Activated naive CD4-positive, alpha-beta T cell treated with Interleukin-2 at 50 U/mL for 16 hours (primary cell): ENCODE measurements at places on chromosomes 12 and 14.

DNA sequence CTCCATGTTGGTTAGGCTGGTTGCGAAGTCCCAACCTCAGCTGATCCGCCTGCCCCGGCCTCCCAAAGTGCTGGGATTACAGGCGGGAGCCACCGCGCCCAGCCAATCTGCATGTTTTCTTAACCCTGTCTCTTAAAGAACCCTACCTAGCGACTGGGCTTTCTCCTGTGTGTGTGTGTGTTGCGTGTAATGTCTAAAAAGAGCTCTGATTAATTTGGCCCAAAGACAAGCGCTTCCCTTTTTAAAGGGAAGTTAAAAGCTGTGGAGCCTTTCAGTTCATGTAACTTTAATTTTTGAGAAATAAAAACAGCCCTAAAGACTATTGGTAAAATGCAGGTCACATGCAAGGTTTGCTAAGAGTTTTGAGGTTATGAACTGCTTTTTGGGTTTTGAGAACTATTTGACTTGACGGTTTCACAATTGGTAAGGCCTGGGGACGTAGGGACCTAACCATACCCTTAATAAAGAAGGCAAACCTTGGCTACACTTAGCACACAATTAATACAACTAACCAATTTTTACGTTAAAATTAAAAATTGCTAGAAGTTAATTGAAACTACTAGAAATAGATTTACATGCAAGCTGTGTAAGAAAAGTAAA, 103.2 kb downstream of the KCNMB4 start:
- DNase-seq: no peak

DNA sequence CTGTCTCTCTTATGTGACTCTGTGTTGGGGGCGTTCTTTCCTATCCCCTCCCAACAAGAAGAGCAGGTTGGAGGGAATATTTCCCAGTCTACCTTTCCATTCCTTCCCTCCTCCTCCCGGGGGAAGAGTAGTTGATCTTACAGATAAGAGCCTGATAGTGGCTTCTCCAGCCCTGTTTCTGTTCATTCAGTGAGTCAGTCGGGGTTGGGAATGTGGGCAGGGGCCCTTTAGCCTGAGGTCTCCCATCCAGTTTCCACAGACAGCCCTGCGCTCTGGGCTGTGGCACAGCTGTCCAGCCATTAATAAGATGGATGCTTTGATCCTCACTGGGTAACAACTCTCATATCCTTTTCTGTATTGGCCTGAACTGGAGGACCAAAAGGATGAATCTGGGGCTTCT, 18.1 kb upstream of the PPP1R1A start:
- no peak for DNase-seq

- no peak for DNase-seq
Observed at GRCh38 chr14:23099212-23099861, 4.0 kb downstream of the C14orf119 start.

DNA sequence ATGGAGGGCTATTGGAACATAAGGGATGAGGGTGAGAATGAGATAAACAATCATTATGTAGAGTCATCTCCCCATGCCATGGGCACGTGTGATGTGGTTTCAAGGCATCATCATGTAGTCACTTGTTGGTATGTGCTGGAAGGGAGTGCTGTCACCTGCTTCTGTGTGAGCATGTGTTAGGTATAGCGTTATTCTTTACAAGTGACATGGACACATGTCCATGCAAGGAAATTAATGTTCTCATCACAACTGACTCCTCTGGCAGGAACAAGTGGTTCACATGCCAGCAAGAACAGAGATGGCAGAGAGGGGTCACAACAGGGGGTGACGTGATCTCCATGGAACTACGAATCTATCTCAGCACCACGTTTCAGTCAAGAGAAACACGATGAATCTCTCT, 815.8 kb downstream of the BCL11B start:
- no peak for DNase-seq

GRCh38 chr12:30754383-30754749, 385 bp downstream of the CAPRIN2 start:
- no peak for DNase-seq

DNA sequence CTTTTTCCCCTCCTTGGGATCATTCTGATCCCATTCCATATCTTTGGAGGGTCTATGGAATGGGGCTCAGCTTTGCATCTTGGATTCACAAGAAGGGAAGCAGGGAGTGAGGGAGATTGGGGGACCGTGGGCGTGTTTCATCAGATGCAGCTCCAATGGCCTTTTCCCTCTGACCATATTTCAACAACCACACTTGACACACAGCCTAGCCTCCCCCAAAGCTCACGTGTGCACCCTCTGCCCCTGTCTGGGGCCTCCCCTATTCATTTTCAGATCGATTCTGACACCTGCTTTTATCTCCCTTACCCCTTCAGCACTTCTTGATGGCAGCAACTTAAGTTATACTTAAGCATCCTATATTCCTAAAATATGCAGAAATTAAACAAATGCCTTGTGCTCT, 126.6 kb downstream of the CHST11 start:
- no peak for DNase-seq

DNA sequence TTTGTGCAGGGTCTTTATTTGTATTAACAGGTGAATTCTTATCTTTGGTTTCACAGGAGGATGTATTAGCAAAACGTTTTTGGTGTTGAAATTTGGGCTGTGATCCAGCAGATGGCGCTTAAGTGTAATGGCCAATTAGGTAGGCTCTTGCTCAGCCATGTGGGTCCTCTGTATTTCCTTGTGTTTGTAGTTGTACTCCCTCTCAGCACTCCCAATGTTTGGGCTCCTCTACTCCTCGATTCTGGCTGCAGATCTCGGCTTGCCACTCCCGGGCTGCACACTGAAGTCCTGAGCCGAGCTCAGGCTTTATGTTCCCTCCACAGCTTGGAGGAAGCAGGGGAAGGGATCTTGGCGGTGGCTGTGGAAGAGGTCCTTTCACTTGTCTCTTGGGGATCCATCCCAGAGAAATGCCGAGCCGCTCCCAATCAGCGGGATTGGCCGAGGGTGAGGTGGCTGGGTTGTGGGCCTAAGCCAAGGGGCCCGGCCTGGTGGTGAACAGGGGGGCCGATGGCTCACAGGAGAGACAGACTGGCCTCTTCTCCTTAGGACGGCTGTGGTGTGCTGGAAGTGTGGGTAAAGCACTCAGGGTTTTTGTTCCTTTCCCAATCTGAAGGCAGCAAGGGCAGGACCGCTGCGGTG, 133.7 kb downstream of the AEBP2 start:
- DNase-seq: peak; percentile 36

GRCh38 chr14:71725922-71726579, 206.2 kb upstream of the RGS6 start:
- DNase-seq: no peak

DNA sequence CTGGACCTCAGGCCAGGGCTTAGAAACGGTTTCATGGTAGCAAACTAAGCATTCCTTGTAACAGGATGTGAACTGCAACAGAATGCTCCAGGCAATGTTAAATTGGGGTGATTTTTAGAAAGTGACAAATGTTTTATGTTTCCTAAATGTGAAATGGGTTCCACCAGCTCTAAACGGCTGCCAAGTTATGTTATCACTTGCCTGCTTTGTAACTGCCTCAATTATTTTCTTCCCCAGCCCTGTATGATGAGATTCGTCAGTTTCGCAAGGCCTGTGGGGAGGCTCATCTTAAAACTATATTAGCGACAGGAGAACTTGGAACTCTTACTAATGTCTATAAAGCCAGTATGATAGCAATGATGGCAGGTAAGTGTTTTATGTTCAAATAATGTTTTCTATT, 70.9 kb downstream of the DERA start:
- DNase-seq: no peak

GRCh38 chr14:31536201-31536960, 24.8 kb upstream of the NUBPL start:
- DNase-seq: no peak

- no peak for DNase-seq
Observed at GRCh38 chr12:119674560-119674959, 6.6 kb downstream of the PRKAB1 start.

DNA sequence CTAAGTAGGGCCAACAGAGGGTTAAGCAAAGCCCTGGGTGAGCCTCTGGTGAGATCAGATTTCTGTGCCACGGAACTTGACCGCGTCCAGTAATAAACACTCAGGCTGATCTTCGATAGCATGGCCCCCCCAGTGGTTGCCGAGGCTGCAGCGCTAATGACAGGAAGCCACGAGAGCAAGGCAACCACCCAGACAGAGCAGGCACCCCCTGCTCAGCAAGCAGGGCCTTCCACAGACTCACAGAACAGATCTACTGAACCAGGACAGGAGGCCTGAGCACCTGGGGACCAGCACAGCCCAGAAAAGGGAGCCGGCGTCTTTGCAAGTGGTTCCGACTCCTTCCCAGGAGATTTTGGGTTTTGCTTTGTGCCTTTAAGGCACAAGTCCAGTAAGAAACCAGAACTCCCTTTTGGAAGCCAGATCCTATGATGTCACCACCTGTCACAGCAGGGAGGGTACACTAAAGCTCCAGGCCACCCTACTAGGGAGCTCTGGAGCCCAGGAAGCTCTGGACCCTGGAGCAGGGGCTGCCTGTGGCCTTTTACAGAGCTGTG, 42.3 kb downstream of the BCL11B start:
- DNase-seq: no peak

DNA sequence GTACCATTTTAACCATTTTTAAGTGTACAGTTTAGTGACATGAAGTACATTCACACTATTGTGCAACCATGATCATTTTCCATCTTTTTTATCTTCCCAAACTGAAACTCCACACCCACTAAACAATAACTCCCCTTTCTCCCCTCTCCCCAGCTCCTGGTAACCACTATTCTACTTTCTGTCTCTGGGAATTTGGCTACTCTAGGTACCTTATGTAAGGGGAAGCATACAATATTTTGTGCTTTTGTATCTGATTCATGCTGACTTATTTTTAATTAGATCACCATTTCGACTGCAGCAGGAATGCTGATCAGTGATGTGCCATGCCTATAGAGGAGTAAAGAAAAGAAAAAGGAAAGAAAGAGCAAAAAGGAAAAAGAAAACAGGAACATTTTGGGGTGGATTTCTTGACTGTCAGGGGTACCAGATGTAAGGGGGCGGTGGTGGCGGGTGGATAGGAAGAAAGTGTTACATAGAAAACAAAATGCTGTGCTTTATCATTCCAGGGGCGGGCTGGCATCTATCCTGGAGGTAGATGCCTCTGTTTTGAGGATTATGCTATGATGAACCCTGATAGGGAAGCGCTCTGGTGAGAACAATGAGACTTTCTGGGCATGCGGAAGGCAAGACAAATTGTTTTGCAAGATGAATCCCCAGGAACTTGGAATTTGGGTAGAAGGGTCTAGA, 45.2 kb upstream of the CTDSP2 start:
- DNase-seq: no peak

- DNase-seq: no peak
Observed at GRCh38 chr14:42742084-42742483, 1135.4 kb downstream of the LRFN5 start.

DNA sequence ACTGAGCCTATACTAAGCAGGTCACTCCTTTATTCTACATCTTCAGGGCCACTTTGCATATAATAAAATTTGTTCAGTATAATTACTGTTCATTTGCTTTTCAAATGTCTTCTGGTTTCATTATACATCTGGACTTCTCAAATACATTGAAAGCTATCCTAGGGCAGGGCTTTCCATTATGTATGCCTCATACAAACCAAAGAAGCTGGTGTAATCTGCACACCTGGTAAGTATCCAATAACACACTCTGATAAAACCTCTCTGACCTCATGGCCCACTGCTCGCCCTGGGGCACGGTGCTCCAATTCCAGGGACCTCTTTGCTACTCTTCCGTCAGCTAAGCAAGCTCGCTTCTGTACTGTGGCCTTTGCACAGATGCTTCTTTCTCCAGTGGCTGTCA, 21.9 kb upstream of the ISM2 start:
- DNase-seq: no peak

- no peak for DNase-seq
Observed at GRCh38 chr12:8913702-8914032, 642 bp upstream of the PHC1 start.

GRCh38 chr14:57487771-57488170, 5.9 kb downstream of the CCDC198 start:
- DNase-seq: no peak

DNA sequence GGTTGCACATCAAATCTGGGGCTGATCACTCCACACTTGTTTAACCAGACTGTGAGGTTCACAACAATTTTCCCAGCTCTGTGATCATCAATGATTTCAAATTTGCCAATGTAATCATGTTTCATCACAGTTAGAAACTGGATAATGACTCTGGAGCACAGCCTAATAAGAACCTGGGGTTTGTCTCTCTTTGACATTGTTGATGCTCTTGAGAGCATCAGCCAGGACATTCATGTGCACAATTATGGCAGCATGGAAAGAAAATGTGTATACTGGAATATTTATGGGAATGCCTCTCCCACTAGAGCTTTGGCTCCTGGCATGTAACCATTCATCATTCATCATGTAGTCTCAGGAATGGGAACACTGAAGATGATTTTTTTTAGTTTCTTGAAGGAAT, 47.0 kb downstream of the SIX1 start:
- DNase-seq: no peak
